ENCODE measurements at places on chromosomes 4 and X.

DNA sequence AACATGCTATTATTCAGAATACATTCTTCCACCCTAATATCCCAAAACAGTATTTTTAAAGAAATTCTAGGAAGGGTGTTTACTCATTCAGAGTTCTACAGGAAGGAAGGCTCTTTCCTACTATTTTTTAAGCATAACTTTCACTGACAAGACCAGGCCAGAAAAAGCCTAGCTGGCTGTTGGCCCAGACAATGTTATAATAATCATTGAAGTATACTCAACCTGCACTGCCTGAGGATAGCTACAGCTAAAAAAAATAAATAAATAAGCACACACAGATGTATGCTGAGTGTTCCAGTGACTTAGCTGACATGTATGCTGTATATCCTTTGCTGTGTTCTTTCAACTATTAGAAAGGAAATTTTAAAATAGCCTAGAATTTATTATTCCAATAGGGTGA lies 145.8 kb upstream of the SPRY1 start:
- DNase-seq = peak; percentile 40

- DNase-seq = peak; percentile 52
Observed at GRCh38 chr4:128810331-128810870, 901 bp downstream of the JADE1 start.

DNA sequence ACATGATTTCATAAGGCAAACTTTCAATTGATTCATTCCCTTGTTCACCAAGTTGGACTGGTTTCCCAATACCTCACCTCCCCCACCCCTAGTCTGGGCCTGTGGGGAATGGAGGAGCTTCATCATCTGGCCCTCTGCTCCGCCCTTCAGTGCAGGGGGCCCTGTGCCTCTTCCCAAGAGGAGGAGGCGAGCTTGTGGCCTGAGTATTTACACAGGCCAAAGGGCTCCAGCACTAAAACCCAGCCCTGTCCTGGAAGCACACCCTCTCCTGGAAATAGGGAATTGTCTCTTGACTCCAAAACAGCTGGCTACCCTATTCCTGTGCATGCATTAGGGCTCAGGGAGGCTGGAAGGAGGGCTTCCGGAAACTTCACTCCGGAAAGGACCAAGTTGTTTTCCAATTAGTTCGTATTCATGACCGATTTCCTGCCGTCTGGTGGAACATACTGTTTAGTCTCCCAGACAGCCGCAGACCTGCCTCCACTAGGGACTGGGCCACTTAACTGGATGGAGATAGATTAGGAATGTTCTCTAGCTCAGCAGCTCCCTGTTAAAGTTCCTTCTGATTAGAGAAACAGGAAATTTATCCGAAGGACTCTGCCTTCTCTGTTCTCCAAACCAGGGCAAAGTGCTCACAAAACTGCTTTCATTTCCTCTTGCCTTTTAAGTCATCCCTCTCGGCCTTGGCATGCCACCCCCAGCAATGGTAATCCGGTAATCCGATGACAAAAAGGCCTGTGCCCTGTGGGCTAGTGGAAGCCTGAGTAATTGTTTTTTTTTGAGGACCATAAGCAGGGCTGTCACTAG lies 5.8 kb downstream of the SRPX2 start:
- DNase-seq = no peak

DNA sequence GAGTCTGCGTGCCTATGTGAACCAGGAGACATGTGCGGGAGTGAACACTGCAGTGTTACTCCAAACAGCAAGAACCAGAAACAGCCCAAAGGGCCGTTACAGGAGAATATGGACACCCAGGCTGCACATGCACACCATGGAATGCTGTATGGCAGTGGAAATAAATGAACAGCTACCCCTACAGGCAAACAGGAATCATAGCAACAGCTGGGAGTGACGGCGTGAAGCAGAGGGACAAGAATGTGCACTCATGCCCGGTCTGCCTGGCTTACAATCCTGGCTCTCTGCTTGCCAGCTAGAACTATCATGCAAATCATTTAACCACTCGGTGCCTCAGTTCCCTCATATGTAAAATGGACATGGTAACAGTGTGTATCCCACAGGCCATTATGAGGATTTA lies 16.6 kb downstream of the GPKOW start:
- DNase-seq = no peak

DNA sequence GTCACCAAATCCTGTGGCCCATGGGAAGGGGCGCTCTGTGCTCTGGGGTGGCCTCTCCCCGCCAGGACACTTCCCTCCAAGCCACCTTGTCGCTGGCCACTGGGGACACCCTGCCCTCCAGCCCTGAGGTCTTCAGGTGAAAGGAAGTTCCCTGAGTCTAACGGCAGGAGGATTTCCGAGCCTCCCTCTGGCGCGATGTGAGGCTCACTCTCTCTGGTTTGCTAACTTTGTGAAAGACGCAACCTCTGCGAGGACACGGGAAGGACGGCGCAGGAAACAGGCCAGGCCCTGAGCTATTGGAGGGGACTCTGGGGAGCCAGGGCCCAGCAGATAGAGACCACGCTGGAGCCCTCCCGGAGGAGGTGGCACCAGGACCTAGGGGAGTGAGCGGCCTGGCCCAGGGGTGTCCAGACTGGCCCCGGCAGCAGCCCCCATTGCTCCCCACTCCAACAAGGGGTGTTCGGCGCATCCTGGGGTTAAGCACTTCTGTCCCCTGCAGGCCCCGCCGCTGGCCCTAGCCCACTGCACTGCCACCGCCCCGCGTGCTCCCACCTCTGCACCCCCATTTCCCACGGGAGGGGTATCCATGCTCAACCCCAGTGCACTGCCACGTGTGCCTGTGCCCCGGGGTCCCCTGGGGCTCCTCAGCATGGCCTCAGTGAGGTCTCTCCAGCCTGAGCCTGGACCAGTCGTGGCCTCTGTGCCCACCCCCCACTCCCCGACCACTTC lies 72.2 kb upstream of the MXD4 start:
- no peak for DNase-seq

Data from NCI-H345 (cell line).